ENCODE measurements at places on chromosomes 7 and 10.
A peak's percentile ranks its signal among the peaks of the same experiment; 100 is the strongest.

DNA sequence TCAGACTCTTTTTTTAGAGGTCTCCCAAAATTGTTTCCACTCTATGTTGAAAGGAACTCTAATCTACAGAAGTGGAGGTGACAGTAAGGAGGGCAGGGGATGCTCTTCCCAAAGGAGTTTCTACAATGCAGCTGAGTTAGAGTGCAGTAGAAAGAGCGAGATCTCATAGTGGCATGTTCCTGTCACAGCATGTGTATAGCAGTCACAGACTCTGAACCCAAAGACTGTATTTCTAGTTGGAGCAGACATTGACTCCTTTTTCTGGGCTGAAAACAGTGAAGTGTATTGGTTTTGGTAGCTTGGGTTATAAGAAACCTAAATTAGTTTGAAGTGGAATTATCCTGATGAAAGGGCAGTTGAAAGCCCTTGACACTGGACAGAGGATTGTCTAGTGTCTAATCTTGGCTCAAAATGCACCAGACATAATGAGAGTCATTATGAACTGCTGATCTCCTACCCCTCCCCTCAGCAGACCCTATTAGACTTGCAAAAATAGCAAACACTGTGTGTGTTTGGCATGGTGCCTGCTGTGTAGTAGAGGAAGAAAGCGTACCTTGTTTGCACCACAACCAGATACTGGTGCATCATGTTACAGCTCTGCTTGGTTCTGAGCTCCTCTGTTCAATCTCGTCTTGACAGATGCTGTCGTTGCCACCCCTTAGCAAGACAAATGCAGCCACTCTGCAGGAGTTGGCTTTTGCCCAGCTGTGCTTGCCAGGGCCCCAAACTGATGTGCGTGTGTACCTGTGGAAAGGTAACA, 336.0 kb downstream of the AUTS2 start:
- no peak for DNase-seq

DNA sequence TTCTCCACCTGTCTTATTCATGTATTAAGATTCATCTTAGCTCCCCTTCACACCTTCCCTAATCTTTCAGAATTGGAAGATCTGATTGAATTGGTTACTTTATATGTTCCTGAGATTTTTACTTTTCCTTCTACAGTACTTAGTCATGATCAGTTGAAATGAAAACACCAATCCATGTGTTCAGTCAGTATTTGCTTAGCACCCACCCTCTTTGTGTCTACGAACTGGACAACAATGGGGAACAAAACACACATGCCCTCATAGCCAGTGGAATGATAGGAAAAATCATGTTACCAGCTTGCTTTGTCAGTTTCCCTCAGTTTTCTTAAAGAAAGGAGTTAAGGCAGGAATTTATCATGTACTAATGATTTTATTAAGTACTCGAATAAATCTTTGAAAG, 2.0 kb downstream of the MASTL start:
- DNase-seq, result no peak

DNA sequence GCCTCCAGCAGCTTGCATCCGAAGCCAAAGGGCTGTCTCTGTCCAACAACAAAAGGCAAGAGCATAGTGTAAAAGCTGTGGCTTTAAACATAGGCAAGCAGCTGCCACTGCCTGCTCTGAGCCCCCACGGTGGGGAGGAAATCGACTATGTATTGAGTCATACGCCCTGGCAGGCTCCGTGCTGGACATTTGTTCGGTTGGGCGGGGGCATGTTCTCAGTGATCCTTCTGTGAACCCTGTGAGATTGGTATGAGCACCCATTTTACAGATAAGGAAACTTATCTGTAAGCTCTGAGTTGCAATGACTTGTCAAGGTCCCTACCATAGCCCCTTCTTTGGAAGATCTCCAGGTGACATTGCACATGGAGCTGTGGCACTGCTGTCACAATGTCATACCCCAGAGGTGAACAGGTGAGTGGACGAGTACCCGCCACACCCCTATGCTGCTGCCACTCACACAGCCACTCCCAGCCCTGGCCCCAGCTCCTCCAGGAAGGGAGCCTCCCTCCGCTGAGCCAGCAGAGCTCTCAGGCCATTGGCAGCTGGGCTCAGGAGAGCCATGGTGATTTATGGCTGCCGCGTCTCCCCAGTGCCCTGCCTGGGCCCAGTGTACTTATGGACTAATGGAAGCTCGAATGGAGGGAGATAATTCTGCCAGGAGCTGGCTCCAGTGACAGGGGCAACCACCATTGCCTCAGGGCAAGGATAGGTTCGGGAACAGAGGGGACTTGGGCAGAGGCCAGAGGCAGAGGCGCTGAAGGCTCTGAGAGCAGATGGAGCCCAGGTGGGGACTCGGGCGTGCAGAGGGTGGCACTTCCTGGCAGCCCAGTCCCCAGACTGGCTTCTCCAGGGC, 43.7 kb downstream of the UNC5B start:
- peak; percentile 96 for DNase-seq

GRCh38 chr10:53453196-53453595, 680.6 kb upstream of the MBL2 start:
- no peak for DNase-seq

GRCh38 chr10:35481413-35481812, 123.7 kb upstream of the GJD4 start:
- DNase-seq, result no peak

- no peak for DNase-seq
Measured at GRCh38 chr10:60989400-60989876, 45.5 kb upstream of the RHOBTB1 start.

GRCh38 chr7:37518266-37518665, 69.6 kb upstream of the ELMO1 start:
- no peak for DNase-seq

DNA sequence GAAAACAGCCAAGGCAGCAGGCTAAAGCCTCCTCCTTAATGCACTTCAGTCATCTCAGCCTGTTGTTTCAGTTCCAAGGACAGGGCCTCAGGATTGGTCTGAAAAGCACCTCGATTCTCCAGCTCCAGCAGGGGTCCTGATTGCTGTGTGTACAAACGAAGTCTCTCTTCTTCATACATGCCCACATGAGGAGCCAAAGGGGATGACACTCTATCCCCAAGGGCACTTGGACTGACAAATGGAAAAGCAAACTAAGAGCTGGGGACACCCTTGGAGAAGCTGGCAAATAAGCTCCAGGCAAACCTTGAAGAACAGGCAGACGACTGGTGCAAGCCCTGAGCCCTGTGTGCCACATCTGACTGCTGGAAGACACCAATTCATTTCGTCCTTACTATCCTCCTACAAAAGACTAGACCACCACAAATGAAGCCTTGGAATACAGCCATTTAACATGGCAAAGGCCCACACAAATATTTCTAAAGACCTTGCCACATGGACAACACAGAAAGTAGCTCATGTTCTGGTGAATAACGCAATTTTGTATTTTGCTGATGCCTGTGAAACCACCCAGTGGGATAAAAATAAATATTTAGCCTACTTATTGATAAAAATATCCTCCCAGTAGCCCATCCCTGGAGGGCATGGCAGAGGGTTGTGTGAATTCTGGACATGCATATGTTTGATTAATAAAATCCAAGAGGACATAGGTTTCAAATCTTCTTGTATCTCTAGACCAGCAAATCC, 61.9 kb downstream of the PARD3 start:
- no peak for DNase-seq

DNA sequence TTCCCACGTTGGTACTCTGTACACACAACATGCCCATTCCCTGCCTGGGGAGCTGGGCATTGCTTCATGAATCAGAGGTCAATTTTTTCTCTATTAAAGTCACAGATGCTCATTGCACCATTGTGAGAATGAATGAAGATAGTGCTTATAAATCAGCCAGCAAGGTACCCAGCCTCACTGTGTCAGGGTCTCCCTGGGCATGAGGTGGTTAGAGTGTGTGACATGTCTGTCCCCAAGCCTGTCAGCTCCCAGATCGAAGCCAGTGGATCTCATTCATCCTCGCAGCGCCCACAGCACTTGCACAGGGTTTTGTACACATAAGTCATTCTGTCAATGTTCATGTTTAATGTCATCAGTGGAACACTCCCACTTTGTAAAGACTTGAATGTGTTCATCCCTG, 126.8 kb downstream of the EGFR start:
- DNase-seq, result no peak

GRCh38 chr7:55020466-55020871, 1.7 kb downstream of the EGFR start:
- peak; percentile 65 for DNase-seq

Data from small intestine (tissue), 16 donors.